ENCODE measurements at places on chromosomes 3 and 15. TPM values are rescaled to one million over a fixed set of nuclear protein-coding genes. Genes with fewer than 3 reads are reported as not detected.
A peak's percentile ranks its signal among the peaks of the same experiment; 100 is the strongest.

Gene MAGI1
- 3.6 TPM for total RNA-seq

DNA sequence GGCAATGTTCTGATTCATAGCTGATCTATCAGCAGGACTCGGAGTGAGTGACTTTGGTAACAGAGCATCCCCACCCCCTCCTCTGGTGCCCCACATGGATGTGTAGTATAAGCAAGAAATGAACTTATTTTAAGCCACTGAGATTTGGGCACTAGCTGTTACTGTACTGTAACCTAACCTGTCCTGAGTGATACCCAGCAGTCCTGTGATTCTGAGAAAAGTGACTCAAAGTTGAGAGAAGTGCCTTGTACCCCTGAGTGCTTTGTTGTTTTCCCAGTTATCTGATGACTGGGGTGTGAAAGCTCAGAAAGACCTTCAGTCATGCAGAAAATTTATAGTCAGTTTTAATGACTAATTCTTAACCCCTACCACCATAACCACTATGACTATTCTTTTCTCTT lies 439.9 kb upstream of the RBMS3 start:
- DNase-seq = no peak

DNA sequence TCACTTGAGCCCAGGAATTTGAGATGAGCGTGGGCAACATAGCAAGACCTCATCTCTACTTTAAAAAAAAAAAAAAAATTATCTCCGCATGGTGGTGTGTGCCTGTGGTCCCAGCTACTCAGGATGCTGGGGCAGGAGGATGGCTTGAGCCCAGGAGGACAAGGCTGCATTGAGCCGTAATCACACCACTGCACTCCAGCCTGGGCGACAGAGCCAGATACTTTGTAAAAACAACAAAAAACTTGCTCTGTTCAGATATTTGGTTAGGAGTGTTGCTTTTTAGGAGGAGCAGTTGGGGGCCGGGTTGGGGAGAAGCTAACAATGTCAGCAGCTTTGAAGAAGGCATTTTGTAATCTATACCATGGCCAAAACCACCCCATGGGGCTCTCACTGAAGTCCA lies 4.1 kb downstream of the GCNT3 start:
- DNase-seq = no peak

Gene ACSBG1
- 5.5 TPM for total RNA-seq

Gene LSM3
- 17.8 TPM for total RNA-seq

GRCh38 chr15:77886805-77887448 lies 190.6 kb downstream of the TBC1D2B start:
- no peak for DNase-seq

DNA sequence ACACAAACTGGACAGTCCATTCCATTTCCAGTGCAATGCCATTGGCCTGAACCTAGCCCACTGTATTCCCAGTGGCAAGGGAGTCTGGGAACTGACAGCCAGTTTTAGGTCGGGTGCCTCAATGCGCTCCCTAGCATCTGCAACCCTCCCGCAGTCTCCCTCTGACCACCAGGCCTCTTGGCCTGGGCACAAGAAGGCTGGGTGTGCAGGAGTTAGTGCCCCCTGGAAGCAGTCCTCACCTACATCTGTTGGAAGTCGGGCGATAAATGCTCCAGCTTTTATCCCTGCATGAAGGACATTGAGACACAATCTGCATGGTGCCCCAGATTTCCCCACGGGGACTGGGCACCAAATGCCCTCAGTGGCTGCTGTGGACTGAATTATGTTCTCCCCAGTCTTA lies 12.7 kb downstream of the C3orf22 start:
- DNase-seq = no peak

Gene FOXB1
- total RNA-seq = not detected

DNA sequence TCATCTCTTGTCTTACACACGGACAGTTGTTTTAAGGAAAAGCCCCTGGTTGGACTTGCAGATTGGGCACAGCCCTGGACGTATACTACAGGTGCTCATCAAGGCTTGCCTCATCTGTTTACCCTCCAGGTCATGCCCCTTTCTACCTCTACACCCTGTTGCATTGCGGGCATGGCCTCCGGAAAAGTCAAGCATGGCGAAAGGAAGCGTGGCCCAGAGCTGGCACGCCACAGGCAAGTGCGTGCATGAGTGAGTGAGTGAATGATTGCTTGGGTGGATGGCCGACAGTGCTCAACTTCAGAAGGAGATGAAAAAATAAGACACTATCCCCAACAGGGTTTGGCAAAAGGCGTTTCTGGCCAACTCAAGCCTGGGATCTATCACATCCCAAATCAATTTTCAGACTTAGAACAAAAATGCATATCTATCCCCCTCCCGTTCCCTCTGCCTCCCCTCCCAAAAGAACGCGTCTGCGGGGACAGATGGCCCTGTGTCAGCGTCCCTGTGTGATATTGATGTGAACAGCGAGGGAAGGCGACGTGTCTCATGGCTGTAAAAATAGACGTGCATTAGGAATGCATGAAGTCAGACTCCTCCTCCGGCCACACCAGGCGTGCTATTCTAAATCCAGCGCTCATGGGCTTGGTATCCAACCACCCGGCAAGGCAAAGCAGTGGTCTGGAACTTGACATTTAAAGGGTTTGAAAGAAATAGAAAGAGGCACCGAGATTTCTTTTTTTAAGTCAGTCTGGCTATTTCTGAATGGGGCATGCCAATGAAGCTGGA lies 96.0 kb downstream of the RPLP1 start:
- no peak for DNase-seq

DNA sequence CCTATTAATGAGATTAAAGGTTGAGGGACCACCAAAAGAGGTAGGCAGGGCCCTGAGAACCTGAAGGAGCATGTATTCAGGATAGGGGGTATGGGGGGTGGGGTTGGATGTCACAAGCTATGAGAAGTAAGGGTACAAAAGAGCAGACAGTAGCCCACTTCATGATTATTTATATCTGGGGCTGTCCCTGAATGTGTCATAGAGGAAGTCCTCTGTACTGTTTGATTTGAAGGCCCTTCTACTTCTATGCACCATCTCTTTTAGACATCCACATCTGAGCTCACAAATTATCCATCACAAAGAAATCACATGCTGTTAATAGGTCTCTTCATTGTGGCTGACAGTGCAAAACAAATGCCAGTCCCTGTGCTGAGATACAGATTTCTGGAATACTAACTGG lies 68.6 kb downstream of the FHIT start:
- DNase-seq = no peak

Gene DUOXA2
- total RNA-seq = not detected

Gene PLA1A
- total RNA-seq = 41.4 TPM

Gene WNT7A
- total RNA-seq = not detected

DNA sequence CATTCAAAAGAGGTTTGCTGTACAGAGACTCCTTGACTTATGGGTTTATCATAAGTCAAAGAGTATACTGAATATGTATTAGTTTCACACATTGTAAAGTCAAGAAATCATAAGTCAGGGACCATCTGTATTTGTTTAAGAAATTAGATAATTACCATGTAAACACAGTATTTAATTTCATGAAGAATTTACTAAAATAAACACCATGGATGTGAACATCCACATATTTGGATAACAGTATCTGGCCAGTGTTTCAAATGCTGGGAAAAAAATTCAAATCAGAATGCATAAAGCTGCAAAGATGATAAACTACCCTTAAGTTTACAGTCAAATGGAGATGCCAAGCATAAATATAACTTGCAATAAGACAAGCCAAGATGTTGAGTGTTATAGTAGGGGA lies 17.0 kb downstream of the MYNN start:
- no peak for DNase-seq

Gene TMCO5A
- not detected for total RNA-seq

Gene CFAP44
- total RNA-seq = 2.9 TPM

GRCh38 chr3:177071496-177072156 lies 125.7 kb downstream of the TBL1XR1 start:
- DNase-seq = no peak

- peak; percentile 21 for DNase-seq
These were observed 4.1 kb downstream of the P3H2 start for GRCh38 chr3:190116551-190117067.

DNA sequence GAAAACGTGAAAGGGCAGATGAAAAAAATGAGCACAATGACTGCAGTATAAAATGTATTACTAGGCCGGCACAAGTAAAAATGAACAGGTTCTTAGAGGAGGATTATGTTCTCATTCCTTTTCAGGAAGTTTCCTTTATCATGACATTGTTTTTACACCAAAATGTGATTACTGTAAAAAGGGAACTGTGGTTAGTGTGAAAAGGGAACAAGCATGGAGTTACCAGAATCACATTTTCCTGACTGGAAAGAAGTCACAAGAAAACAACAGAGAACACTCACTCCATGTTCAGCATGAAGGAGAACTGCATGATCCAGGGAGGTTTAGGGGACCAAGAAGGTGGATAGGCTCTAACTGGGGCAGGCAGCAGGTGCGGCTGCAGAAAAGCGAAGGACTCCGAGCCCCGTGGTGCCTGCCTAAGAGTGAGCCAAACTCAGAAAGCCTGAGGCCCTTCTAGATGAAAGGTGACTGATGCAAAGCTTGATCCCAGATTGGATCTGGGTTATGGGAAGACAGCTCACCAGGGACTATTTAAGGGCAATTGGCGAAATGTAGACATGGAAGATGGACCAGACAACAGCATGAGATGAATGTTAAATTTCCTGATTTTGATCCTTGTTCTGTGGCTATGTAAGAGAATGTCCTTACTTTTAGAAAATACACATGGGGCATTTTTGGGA lies 77.3 kb downstream of the CCR1 start:
- no peak for DNase-seq

DNA sequence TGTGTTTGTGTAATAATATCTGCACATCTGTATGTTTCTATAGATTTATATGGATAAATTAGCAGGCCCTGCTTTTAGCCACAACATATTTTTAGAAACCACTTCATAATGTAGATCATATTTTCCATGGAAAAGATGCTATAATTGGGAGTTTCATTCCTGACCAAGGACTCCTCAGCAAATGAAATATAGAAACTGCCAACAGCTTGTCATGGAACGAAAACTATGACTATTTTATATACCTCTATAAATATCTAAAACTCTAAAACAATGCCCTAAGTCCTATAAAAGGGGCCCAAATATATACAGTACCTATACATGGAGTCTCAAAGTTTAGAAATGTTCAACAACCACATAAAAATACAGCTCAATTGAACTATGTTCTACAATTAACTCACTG lies 27.9 kb downstream of the EID1 start:
- DNase-seq = no peak

Gene TUSC7
- total RNA-seq = not detected

DNA sequence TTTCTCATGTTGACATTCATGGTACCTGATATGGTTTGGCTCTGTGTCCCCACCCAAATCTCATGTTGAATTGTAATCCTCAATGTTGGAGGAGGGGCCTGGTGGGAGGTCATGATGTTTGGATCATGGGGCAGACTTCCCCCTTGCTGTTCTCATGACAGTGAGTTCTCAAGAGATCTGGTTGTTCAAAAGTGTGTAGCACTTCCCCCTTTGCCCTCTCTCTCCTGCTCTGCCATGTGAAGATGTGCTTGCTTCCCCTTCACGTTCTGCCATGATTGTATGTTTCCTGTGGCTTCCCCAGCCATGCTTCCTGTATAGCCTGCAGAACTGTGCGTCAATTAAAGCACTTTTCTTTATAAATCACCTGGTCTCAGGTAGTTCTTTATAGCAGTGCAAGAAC lies 3.3 kb upstream of the UBL7 start:
- DNase-seq = no peak

Gene C3orf85
- total RNA-seq = not detected

Gene CCDC54
- not detected for total RNA-seq

GRCh38 chr3:112379020-112379690 lies 46.2 kb downstream of the CD200 start:
- no peak for DNase-seq

- DNase-seq = no peak
These were observed 16.9 kb downstream of the ITIH3 start for GRCh38 chr3:52811452-52812011.

Measured in SK-MEL-5 (cell line).